ENCODE measurements at places on chromosomes 4 and X.
A peak's percentile ranks its signal among the peaks of the same experiment; 100 is the strongest.

GRCh38 chrX:6983207-6983955, 164.1 kb upstream of the STS start:
- no peak for DNase-seq

- no peak for DNase-seq
These were observed 36.8 kb upstream of the VBP1 start for GRCh38 chrX:155179346-155179997.

DNA sequence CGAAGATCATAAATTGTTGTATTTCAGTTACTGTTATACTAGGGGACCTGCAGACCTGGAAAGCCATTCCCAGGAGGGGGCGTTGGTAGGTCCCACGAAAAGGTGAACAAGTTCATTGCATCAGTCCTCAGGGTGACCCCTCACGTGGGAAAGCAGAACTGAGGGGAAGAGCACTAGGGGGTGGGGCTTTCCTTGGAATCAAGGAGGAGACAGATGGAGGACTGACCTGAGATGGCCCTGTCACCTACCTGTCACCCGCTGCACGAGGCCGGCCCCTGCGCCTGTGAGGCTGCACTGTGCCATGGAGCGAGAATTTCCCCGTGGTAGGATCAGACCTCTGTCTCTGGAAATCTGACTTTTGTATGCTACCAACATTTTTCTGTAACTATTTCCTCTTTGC, 41.8 kb upstream of the CLDN24 start:
- no peak for DNase-seq

- no peak for DNase-seq
These were observed 233.9 kb upstream of the CXXC4 start for GRCh38 chr4:104728380-104729122.

- DNase-seq = no peak
These were observed 81.4 kb downstream of the DOCK11 start for GRCh38 chrX:118577041-118577440.

DNA sequence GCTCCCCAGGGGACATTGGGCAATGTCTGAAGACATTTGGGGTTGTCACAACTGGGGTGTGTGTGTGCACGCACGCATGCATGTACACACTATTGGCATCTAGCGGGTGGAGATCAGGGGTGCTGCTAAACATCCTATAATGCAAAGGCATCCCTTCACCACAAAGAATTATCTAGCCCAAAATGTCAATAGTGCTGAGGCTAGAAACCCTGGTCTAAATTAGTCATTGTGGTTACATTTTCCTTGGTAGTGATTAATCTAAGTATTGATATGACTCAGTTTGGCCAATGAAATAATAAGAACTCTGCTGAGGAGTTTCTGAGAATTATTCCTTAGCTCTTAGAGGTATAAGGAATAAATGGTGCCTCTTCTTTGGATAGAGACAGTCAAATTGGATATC, 200.2 kb downstream of the CLCN4 start:
- DNase-seq = no peak

DNA sequence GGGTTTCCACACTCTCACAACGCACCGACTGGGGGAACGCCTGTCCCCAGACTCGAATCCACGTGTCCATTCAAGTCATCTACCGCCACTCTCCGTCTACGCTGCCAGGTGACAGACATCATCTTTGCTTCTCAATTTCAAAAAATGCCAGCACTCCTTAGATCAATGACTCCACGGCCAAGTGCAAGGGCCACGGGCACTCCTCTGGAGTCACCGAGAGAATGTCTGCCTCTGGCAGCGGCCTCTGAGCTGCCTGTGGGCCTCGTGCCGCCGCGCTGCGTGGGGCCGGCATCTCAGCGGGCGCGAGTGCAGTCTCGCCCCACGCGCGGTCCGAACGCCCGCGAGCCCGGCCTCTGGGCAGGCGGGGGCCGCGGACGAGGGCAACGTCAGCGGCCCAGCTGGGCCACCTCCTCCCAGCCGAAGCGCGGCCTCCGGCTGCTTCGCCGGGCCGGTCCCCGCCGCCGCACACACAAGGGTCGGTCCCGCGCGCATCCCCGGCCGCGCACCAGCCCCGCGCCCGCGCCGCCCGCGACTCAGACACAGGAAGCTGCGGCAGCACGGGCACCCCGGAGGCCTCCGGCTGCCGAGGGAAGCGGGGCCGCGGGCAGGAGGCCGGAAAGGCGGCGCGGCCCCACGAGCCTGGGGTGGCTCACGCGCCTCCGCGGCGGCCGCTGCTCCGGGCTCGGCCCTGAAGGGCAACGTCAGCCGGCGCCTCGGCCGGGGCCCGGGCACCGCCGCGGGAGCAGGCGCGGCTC, 450 bp downstream of the ACSL1 start:
- DNase-seq = peak; percentile 43

DNA sequence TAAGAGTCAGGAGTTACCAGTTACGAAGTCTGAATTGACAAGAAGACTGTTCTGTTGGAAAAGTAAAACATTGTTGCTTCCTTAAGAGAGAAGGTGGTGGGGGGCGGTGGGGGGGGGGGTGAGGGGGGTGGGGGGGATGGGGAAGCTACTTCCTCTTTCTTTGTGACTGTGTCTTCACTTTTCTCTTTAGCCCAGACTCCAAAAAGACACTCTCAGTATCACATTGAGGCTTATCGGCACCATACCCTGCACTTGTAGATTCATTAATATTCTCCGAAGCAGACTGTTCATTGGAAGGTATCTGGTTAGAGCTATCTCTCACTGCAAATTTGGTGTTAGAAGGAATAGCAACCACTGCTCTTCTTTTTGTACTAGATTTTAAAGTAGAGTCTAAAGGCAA, 94.5 kb upstream of the IL13RA1 start:
- no peak for DNase-seq

DNA sequence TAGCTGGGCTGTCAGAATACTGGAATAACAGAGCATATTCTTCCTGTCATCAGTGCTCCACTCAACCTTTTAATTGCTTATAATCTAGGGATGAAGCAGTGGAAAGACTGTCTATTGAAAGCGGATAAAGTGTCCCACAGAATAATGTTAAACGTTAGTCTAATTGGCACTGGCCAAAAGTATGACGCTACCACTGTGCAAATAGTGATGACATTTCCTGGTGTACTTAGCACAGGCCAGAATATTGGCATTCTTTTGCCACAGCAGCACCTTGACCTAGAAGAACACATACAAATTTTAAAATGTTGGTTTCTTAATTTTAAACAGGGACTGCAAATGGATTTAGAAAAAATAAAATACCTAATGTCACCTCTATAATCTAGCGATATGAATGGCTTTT, 635.2 kb upstream of the SPANXN1 start:
- no peak for DNase-seq

DNA sequence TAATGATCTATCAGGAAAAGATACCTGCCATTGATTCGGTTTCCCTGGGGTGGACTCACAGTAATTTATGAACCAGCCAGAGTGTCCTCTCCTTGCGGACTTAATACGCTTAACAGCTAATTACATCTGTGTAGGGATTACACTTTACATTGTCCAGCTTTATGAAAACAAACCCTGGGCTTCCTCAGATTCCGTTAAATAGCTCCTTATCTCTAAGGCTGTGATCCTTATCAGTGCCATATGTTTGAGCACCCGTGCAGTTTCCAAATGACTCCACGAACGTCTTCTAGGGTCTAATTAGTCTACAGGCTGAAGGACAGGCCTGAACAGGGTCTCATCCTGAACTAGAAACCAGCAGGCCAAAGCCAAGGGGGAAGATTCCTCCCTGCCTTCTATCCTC, 56.9 kb downstream of the KDR start:
- DNase-seq = no peak

DNA sequence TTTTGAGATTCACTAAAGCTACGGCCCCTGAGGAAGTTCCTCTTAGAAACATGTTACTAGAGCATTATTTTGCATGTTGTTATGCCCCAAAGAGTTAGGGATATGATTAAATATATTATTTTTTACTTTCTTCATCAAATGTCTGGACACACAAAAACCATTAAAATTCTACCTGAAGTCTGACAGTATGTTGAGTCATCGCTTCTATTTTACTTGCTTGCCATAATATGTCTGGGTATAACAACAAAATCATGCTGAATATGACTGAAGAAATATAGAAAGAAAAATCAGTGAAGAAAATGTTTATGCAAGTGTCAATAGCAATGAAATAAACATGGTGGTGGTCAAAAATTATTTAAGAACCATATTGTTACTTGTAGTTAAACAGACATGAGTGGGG, 1818.5 kb upstream of the ADGRL3 start:
- DNase-seq = no peak

GRCh38 chrX:140701480-140701879, 8.1 kb upstream of the LINC00632 start:
- no peak for DNase-seq

DNA sequence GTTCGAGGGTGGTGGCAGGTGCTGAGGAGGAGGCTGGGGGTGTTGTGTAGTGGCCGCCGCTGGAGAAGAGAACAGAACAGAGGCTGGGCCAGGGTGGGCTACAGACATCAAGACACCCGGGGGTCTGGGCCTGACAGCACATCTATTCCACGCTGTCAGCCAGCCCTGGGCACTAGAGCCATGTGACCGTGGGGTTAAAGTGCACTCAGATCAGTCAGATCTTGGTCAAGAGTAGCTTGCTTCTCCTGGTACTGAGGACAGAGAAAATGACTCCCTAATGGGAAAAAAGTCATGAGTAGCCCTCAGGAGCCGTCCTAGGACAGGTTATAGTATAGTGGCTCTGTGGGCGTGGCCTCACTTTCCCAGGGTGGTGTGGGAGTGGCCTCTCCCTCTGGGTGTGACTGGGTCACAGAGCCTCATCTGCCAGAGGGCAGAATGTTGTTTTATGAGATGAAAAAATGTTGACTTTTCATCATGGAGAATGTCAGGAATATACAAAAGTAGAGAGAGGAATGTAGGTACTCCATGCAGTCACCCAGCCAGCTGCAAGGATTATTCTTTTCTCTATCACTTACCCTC, 19.4 kb downstream of the TRMT44 start:
- no peak for DNase-seq

GRCh38 chrX:17613979-17614588, 123.2 kb upstream of the SCML1 start:
- no peak for DNase-seq

GRCh38 chr4:149553959-149554520, 261.6 kb downstream of the IQCM start:
- DNase-seq = no peak

Measured in T-helper 9 cell (primary cell).